IMR-90 (cell line): ENCODE measurements at places on chromosomes 11 and 22. TPM values are rescaled to one million over a fixed set of nuclear protein-coding genes. Genes with fewer than 3 reads are reported as not detected.

- H3K27ac ChIP-seq, result no peak overlapping the region
- H3K4me1 ChIP-seq, result no peaks in the 10 kb centered on the region
- DNase-seq, result no peak
- H3K4me3 ChIP-seq, result no peak overlapping the region
Measured at GRCh38 chr11:132452616-132453015, 1079.7 kb downstream of the OPCML start.

DNA sequence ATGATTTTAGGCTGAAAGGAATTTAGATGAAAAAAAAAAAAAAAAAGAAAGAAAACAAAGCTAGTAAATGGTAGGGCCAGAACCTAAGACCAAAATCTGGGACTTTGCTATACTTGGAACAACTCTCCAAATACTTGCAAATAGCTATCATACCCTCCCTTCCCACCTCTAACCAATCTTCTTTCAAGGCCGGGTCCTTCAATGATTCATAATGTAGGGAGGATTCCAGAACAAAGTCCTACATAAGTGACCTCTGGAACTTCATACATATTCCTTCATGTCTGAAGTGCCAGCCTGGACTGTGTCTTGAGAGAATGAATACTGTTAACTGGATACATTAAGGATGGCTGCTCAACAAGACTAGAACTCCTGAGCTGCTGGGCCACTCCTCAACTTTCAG, 9.9 kb downstream of the STK33 start:
- no peak overlapping the region for H3K27ac ChIP-seq
- H3K4me1 ChIP-seq, result peaks cover 2% of the 10 kb centered on the region; the same call in 1 of the 2 replicates
- DNase-seq, result peak; percentile 47
- no peaks in the 10 kb centered on the region for H3K36me3 ChIP-seq
- H3K27me3 ChIP-seq, result no peaks in the 10 kb centered on the region

DNA sequence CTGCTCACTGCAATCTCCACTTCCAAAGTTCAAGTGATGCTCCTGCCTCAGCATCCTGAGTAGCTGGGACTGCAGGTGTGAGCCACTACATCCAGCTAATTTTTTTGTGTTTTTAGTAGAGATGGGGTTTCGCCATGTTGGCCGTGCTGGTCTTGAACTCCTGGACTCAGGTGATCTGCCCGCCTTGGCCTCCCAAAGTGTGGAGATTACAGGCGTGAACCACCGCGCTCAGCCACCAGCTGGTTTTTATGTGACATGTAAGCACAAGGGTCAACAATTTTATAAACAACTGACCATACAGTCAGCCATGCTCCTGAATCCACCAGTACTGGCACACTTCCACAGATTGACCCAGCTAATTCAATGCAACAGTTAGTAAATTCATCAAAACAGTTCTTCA, 526.3 kb upstream of the LRRC4C start:
- H3K4me1 ChIP-seq, result no peaks in the 10 kb centered on the region
- no peaks in the 10 kb centered on the region for H3K27me3 ChIP-seq
- DNase-seq, result no peak
- H3K36me3 ChIP-seq, result no peaks in the 10 kb centered on the region
- no peak overlapping the region for H3K27ac ChIP-seq

Gene SBF1
- 33.2 and 41.0 TPM in 2 replicates for polyA plus RNA-seq

Gene P4HA3
- polyA plus RNA-seq, result 4.9 and 5.7 TPM in 2 replicates

Gene TNNI2
- polyA plus RNA-seq, result not detected in 2 replicates

- no peak for DNase-seq
- no peaks in the 10 kb centered on the region for H3K27me3 ChIP-seq
- H3K27ac ChIP-seq, result no peak overlapping the region
Measured at GRCh38 chr11:84390441-84391078, 1104.4 kb upstream of the CCDC90B start.

Gene KRTAP5-11
- polyA plus RNA-seq, result not detected in 2 replicates

Gene SYTL2
- polyA plus RNA-seq, result 49.5 and 70.0 TPM in 2 replicates

Gene PLAAT5
- polyA plus RNA-seq, result not detected in 2 replicates

GRCh38 chr11:111001986-111002611, 243.4 kb upstream of the POU2AF2 start:
- H3K4me3 ChIP-seq, result no peak overlapping the region
- peak overlapping the region; percentile 37; the same call in 1 of the 2 replicates for H3K27ac ChIP-seq
- peak; percentile 95 for DNase-seq
- H3K36me3 ChIP-seq, result no peaks in the 10 kb centered on the region
- peaks cover 8% of the 10 kb centered on the region for H3K4me1 ChIP-seq

Gene KRTAP5-1
- polyA plus RNA-seq, result not detected in 2 replicates
